ENCODE measurements at places on chromosomes 4 and X.

DNA sequence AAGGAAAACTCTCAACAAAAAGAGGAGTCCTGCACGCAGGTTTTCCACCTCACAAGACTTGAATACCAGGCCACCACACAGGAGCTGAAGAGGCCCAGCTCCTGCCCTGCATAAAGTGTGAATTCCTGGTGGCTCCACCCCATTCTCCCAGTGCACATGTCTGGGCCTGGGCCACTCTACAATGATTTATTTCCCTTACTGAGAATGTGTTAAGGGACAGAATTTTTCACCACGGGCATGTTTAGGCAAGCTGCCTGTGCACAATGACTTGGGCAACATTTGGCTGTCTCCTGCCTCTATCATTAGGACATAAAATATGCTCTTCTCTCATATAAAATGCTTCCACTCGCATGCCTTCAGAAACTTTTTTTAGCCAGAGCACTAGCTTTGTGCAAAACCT lies 197.1 kb downstream of the SLC7A11 start:
- no peak for DNase-seq

DNA sequence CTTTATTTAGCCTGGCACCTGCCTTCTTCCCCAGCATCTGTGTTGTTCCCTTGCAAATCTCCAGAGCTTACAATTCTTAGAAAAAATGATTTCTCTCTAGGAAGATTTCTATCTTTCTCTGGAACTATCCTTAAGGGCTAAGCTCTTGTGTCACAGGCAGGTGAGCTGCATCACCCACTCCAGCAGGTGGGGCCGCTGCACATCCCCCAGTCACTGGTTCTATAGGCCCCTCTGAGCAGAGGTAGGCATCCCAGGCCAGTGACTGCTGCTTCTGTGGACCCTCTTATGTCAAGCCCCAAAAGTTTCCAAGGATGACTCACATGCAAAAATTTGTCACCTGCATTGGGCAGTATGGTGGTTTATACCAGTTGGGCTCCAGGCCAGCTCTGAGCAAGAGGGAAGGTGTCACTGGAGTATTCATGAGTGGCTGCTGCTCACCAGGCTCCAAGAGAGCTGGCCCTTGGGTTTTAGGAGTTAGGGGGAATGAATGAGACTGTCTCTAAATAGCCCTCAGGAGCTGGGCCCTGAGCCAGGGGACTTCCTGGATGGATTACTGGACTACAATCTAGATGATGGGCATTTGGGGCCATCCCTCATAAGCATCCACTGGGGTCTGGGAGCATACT lies 208.1 kb upstream of the EOLA2 start:
- DNase-seq, result no peak

GRCh38 chr4:150909116-150909515 lies 106.0 kb downstream of the LRBA start:
- no peak for DNase-seq

DNA sequence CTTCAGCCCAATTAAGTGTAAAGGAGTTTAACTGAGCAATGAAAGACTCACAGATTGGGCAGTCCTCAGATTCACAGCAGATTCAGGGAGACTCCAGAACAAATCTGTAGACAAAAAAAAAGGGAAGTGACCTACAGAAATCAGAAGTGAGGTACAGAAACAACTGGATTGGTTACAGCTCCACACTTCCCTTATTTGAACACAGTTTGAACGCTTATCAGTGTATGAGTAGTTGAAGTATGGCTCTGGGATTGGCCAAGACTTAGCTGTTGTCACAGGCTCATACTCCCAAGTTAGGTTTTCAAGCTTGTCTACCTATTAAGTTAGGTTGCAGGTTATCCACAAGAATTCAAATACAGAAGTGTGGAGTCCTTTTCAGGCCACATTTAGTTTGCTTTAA lies 112.4 kb upstream of the ELOVL6 start:
- DNase-seq, result no peak

- no peak for DNase-seq
Observed at GRCh38 chrX:149511081-149511480, 6.0 kb upstream of the IDS start.

GRCh38 chrX:18297251-18297650 lies 57.2 kb downstream of the SCML2 start:
- DNase-seq, result no peak

DNA sequence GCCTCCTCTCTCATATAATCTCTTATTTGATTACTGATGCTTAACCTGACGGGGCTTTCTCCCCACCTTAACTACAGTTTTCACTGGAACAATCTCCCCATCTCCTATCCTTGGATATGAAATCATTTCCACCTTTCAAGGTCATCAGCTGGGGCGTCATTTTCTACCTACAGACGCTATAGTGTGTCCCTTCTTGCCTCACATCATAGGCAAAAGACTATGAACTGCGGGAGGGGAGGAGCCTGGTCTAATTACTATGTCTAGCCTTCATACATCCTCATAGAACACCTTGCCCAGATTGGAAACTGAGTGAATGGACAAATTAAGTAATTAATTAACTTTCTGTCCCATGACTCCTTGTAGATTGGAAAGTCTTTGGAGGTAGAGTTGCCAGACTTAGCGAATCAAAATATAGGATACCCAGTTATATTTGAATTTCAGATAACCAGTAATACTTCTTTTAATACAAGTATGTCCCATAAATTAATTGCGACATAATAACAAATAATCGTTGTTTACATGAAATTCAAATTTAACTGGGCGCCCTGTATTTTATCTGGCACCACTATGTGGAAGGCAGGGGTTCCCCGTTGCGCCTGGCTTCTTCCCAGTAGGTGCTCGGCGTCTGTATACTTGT lies 752 bp upstream of the ATP6AP2 start:
- no peak for DNase-seq

- no peak for DNase-seq
Observed at GRCh38 chrX:97155816-97156215, 272.1 kb downstream of the RPA4 start.

GRCh38 chrX:30627818-30628652 lies 25.2 kb upstream of the GK start:
- no peak for DNase-seq

- no peak for DNase-seq
Observed at GRCh38 chr4:133637161-133637560, 488.1 kb downstream of the PCDH10 start.

DNA sequence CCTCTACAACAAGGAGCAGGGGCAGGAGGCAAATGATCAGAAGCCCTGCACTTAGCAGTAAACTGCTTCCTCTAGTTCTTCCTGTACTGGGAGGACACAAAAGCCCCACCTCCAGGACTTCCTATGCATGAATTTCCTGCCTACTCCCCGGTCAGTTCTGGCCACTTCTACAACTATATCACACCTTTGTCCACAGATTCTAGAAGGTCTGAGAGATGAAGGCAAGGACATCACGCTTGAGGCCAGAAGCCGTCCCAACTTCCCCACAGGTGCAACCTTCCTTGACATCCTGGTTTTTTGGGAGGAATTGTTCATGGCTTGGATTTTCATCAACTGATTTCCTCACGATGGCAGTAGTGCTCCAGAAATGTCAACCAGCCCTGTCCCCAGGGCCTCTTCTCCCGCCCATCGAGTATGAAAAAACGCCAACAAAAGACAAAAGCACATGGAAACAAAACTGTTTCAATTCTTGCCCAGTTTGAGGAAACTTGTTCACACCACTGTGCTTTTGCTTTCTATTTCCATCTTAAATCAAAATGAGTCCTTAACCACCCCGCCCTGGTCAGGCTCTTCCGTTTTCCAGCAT lies 206.5 kb upstream of the STK26 start:
- DNase-seq, result no peak

DNA sequence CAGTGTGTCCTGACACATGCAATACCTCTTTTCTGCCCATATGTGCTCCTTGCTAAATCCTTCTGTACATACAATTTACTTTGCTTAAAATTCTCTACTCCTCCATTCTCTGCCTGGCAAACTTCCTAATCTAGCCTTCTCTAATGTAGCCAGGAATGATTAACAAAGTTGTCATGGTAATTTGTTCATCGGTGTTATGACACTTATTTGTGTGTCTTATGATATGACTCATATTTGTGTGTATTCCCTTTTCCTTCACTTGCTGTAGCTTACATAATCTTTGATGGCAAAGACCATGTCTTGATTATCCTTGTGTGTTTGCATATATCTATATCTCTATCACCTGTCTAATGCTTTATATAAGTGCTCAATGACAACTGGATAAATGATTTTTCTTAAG lies 133.3 kb downstream of the COL25A1 start:
- no peak for DNase-seq

DNA sequence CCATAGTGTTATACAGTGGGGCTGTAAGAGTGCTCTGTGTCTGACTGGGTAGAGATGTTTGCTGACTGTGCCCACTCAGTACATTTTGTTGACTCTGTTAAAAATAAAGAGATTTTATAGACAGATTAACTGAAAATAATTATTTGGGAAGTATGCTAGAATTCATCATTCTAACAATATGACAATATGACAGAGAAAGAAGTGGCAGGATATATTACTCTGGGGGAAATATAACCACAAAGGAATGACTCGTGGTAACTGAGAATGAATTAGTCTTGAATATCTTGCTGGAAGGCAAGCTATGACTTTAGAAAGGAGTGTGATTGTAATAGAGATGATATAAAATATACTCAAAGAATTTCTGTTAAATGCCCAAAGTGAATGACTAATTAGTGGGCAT lies 46.8 kb downstream of the TMEM165 start:
- DNase-seq, result no peak

- DNase-seq, result no peak
Observed at GRCh38 chr4:8558080-8558960, 21.9 kb upstream of the GPR78 start.

GRCh38 chr4:155371432-155372043 lies 5.2 kb downstream of the MAP9 start:
- no peak for DNase-seq

DNA sequence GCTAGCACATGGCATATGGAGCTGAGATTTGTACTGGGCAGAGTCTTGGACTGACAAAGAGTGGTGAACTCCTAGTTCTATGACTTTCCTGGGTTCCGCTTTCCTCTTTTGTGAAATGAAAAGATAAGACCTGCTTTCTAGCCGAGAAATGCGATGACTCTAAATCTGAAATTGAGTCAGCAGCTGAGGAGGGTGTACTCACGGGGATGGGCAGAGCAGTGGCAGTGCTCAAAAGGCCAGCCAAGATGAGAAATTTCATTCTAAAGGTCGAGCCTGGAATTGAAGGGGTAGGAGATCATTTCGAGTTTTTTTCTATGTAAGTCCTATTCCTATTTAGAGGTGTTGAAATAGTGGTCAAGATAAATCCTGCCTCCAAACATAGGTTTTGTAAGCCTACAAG lies 47.0 kb downstream of the NUDT9 start:
- no peak for DNase-seq

DNA sequence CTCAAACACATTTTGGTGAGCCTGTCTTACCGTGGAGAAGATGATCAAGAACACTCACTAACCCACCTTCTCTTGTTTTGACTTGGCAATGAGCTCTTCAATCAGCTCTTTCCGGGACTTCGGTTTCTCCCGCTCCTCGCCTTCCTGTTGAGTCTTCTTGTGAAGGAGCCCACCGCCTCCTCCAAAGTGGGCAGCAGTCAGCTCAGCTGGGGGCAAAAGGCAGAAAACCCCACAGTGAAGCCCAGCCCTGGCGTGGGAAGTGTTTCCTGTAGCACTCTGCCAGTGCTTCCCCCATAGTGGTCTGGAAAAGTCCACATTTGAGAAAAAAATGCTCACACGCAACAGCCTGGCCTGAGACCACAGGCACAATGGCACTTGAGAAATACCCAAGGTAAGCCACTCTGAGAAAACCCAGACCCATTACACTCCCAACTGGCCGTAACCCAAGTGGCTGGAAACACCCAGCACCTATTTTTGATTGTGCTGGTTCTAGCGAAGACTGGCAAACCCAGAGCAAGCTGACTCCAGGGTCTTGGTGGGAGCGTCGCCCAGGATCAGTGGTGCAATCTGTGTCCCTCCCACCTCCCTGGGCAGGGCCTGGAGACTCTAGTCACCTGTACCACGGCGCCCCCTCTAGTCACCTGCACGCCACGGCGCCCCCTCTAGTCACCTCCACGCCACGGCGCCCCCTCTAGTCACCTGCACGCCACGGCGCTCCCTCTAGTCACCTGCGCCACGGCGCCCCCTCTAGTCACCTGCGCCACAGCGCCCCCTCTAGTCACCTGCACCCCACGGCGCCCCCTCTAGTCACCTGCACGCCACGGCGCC lies 8.6 kb downstream of the NOP14 start:
- DNase-seq, result no peak

DNA sequence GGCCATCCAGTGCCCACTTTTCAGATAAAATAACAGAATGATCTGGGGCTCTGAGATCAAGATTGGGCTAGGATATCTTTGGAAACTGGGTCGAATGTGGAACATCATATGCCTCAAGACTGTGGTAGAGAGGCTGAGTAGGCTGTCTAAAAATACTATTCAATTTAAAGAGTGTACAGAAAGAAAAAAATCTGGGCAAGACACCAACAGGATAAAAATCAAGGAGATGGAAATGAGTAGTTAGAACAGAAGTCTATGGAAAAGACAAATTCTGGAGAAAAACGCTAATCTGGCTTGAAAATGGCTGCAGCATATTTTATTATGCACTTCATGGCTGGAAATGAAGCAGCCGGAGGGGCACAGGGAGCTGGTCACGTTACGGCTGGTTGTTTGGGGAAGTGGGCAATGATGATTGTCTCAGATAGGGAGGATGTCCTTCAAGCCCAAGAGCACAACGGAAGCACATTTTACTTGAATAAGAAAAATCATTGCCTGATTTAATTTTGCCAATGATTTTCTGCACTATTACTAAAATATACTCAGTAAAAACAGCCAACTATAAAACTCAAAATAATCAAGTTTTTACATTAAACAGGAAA lies 27.1 kb upstream of the MAPK10 start:
- no peak for DNase-seq

DNA sequence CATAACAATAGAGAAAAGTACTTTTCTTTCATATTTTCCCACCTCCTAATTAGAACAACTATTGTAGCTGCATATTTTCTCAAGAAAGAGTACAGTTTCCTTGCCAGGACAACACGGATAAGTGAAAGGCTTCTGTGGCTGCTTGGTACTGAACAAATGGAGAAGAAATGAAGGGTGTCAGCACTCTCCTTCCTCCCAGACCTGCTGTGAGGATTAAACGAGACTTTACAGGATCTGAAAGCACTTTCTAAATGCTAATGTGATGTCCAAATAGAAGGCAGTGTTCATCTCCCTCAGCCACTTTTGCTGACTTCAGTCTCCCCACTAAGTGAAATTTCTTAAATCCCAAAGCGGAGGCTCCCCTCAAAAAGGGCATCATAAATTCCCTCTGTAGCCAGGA lies 13.9 kb downstream of the NIPAL1 start:
- no peak for DNase-seq

DNA sequence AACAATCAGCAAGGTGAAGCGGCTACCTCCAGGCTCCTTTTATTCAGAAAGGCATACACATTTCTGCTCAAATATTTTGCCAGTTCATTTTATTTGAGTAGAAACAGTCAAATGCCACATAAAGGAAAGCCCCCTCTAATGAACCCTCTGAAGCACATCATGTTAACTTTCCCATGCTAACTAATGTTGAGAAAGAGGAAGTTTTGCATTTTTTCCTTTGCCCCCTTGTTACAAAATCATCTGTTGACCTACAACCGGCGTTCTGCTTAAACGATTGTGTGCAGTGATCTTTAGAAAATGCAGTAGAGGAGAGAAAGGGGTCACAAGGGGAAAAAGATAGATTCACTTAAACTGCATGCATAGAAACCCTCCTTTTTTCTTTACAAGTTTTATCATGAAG lies 25.2 kb upstream of the ATXN3L start:
- DNase-seq, result no peak
